ENCODE measurements at places on chromosomes 11 and 22. TPM values are rescaled to one million over a fixed set of nuclear protein-coding genes. Genes with fewer than 3 reads are reported as not detected.

Gene MPEG1
- total RNA-seq = 27.2 TPM

DNA sequence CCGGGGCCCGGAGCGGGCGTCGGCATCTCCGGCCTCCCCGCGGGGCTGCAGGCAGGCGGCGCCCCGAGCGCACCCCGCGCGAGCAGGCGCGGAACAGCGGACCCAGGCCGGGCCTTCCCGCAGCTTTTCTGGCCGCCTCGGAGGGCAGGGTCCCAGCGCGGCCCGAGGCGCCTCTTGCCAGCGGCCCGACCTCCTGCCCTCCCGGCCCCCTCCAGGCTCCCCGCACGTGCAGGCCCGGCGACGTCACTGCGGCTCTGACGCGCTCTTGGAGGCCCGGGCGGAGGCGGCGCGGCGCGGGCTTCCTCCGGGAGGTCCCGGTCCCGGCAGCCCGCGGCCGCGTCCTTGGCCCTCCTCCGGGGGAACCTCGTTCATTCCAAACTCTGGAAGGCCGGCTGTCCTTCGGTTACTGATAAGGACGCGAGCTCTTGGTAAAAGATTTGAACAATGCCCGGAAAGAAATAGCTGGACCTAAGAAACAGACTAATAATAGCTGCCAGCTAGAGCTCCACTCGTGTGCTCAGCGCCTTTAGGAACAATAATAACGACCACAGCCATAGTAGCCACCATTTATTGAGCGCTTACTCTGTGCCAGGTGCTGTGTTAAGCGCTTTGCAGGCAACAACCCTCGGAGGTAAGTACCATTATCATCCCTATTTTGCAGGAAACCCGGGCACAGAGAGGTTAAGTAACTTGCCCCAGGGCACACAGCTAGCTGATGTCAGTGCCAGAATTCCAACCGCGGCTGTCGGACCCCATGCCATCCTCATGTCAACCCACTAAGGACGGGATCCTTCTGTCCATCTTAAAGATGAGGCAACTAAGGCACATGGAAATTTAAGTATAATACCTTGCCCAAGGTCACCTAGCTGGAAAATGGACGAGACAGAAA lies 39.1 kb upstream of the CREB3L1 start:
- peak; percentile 72 for DNase-seq
- H3K4me3 ChIP-seq = peak overlapping the region; percentile 46
- peaks cover 2% of the 10 kb centered on the region for H3K27me3 ChIP-seq
- H3K27ac ChIP-seq = peak overlapping the region; percentile 53
- peaks cover 30% of the 10 kb centered on the region for H3K4me1 ChIP-seq
- no peaks in the 10 kb centered on the region for H3K36me3 ChIP-seq

DNA sequence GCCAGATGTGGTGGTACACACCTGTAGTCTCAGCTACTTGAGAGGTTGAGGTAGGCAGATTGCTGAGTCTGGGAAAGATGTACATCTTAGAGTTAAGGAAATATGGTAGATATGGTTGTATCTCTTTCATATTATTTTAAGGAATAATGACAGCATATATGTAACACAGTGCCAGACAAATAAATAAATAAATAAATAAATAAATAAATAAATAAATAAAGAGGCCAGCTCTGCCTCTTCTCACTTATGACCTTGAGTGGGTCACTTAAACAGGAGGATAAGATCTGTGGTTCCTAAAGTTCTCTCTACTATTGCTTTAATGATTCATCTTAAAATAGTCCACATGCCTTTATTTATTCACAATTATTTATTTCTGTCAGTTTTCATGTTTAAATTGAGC lies 890.9 kb upstream of the TENM4 start:
- no peak for DNase-seq
- H3K27me3 ChIP-seq = peaks cover 2% of the 10 kb centered on the region
- no peak overlapping the region for H3K4me3 ChIP-seq
- no peaks in the 10 kb centered on the region for H3K4me1 ChIP-seq

GRCh38 chr11:126823274-126823673 lies 177.3 kb downstream of the KIRREL3 start:
- H3K4me1 ChIP-seq = no peaks in the 10 kb centered on the region
- no peaks in the 10 kb centered on the region for H3K36me3 ChIP-seq
- no peak overlapping the region for H3K4me3 ChIP-seq
- H3K27me3 ChIP-seq = peaks cover 3% of the 10 kb centered on the region
- no peak for DNase-seq
- no peak overlapping the region for H3K27ac ChIP-seq

Gene OSBP2
- 1.2 TPM for total RNA-seq

Data from liver (tissue), 10 donors.